GM12865 (cell line): ENCODE measurements at places on chromosomes 4 and X.

GRCh38 chrX:776529-777230, 146.1 kb downstream of the SHOX start:
- DNase-seq: no peak

DNA sequence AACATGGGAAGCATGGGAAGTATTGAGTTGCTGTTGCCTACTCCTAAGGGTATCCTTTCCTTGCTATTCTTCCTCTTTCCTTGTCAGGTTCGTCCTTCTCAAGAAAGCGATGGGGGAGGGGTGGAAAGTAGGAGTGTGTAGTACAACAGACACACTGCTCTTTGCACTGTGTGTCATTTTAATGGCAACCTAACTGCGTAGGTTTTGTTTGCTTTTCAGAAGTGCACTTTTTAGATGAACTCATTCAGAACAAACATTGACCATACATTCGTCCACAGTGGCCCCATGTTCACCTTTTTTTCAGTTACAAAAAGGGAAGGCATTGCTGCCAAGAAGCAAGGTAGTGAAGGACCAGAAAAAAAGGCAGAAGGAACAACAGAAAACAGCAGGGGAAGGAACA, 10.2 kb upstream of the YIPF6 start:
- no peak for DNase-seq

- DNase-seq: no peak
Measured at GRCh38 chr4:101218346-101218745, 129.0 kb downstream of the PPP3CA start.

DNA sequence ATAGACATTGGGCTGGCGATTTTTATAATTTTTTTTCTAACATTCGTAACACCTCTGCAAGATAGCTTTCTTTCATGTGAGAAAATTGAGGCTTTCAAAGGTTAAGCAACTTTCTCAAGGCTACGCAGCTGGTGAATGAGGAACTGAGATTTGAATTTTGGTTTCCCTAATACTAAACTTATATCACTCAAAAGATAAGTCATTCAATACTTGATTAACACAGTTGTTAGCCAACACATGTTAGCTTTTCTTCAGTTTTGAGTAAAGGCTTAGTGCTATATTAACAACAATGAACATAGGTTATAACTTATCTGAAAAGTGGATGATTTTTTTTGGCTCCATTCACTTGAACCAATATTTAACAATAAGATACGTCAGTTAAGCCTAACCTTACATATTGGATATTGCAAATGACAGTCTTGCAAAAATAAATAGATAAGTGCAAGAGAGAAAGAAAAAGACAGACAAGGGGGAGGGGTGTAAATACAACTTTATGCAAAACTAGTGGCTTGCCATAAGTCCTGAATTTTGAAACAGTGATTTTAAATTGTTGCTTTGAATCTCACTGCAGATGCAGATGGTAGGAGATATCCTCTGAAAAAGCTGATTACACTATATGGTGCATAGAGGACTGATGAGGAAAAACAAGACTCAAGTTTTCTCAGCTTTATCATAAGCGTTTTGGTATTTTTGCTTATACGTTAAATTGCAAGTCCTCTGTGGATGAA, 11.1 kb upstream of the GPM6A start:
- DNase-seq: peak; percentile 42

DNA sequence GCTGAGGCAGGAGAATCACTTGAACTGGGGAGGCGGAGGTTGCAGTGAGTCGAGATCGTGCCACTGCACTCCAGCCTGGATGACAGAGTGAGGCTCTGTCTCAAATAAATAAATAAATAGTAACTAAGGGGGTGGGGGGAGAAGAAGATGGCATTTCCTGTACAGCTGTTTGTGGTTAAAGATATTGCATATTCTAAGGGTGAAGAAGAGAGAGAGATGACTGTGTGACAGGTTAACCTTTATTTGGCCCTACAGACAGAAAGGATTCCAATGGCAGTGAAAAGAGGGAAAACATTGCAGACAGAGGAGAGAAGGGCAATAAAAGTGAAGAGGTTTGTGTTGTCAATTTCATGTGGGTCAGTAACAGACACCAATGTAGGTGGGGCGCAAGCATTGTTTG, 9.4 kb downstream of the TASL start:
- peak; percentile 28 for DNase-seq

GRCh38 chr4:48503233-48504025, 13.4 kb downstream of the ZAR1 start:
- DNase-seq: no peak

DNA sequence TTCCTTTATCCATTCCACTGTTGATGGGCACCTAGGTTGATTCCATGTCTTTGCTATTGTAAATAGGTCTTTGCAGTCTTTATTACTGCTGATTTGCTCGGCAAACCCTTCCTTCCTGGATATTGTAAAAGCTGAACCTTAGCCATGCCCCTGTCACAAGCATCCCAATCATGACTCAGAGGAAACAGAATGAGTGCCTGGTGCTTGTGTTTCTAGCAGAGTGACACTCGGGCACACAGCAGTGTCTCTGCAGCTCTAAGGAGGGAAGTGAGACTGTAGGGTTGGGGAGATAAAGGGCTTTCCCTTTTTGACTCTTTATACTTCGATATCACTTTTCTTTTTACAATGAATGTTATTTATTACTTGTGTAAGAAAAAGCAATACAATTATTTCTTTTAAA, 83.3 kb downstream of the AKAP4 start:
- no peak for DNase-seq

DNA sequence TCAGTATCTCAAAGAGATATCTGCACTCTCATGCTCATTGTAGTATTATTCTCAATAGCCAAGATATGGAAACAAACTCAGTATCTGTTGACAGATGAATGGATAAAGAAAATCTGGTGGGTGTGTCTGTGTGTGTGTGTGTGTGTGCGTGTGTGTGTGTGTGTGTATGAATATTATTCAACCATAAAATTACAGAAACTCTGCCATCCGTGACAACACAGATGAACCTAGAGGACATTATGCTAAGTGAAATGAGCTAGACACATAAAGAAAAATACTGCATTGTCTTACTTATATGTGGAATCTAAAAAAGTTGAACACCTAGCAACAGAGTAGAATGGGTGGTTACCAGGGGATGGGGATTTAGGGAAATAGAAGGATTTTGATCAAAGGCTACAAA, 13.2 kb downstream of the XKRX start:
- no peak for DNase-seq

- DNase-seq: no peak
Measured at GRCh38 chr4:105350859-105351490, 122.9 kb downstream of the PPA2 start.

GRCh38 chr4:177448850-177449249, 6.6 kb upstream of the AGA start:
- no peak for DNase-seq

- DNase-seq: no peak
Measured at GRCh38 chr4:115325836-115326235, 212.4 kb upstream of the NDST4 start.

GRCh38 chr4:108204518-108204917, 35.8 kb upstream of the LEF1 start:
- DNase-seq: no peak
